ENCODE measurements at places on chromosomes 2 and 18. TPM values are rescaled to one million over a fixed set of nuclear protein-coding genes. Genes with fewer than 3 reads are reported as not detected.

- DNase-seq, result no peak
Observed at GRCh38 chr2:774436-774835, 97.2 kb upstream of the TMEM18 start.

DNA sequence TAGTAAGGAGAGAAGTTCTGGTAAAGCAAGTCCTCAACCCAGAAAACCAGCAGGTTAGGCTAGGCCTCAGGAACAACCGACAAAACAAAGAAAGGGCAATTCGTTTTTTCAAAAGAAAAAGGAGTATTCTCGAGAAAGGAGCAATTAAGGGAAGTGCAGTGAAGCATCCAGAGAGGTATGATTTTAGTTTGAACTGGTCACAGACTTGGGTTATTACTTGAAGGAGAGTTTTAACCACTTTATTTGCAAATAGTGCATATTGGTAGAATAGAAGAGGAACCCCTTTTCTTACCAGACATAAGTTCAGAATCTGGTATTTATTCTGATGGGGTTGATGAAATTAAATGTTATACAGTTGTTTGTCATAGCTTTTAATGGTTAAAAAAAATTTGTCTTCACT lies 110.0 kb upstream of the GCFC2 start:
- no peak for DNase-seq

DNA sequence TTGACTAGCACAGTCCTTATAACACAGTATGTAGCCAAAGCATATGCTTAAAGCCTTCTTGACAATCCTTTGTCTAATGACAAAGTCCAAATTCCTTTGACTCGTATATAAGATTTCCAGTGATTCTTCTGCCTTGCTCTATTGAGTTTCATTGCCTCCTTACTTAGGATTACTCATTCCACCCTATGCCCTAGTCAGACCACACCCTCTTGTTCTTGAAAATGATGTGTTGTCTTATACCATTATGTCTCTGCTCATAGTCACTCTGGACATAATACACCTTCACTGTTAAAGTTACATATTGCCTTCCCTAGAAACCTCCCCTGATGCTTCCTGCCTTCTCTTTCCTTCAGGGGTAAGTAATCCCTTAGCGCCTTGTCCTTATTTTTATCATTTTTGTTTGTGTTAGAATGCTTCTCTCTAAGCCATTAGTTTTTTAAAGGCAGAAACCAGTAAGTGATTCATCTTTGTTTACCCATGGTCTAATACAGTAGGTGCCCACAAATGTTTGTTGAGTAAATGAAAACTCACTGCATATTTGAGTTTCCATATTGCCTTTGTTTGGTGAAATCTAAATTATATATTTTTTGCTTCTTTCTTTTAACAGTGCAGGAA lies 19.3 kb downstream of the GPD2 start:
- DNase-seq, result no peak

DNA sequence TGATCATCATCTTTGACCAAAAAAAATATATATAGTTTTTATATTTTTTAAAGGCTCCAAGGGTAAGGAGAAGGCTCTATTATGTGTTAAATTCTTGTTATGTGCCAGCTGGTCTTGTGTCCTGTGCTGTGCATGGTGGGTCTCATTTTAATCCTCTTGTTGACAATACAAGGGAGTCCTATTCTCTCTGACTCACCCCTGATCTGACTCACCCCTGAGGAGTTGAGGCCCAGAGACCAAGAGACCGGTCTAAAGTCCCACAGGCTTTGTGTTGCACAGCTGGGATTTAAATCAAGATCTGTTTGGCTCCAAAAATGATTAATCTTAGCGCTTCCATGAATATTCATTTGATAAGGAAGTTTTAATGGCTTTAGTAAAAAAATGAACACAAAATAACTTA lies 25.7 kb downstream of the MC2R start:
- no peak for DNase-seq

- DNase-seq, result no peak
Observed at GRCh38 chr2:108536133-108536780, 2.0 kb downstream of the LIMS1 start.

The GLS gene
- 175 TPM for total RNA-seq

The ASXL3 gene
- not detected for total RNA-seq

The NEU4 gene
- total RNA-seq, result 0.20 TPM

Data from activated naive CD8-positive, alpha-beta T cell treated with anti-CD3 and anti-CD28 coated beads, Interleukin-2, amount 10 ng/mL, durations not matched to agents 7 days and 5 days (primary cell).